T-cell (primary cell): ENCODE measurements at places on chromosomes 13 and 19. TPM values are rescaled to one million over a fixed set of nuclear protein-coding genes. Genes with fewer than 3 reads are reported as not detected.

The GPR108 gene
- 57.3 TPM for total RNA-seq

The SIGLEC9 gene
- total RNA-seq = 0.76 TPM

The CASP14 gene
- total RNA-seq = not detected

The KLK14 gene
- 0.42 TPM for total RNA-seq

The LYL1 gene
- 18.6 TPM for total RNA-seq

The ISYNA1 gene
- total RNA-seq = 55.0 TPM

The SERPINE3 gene
- not detected for total RNA-seq

The PLK5 gene
- not detected for total RNA-seq

The PROZ gene
- total RNA-seq = not detected

The KANK3 gene
- 4.4 TPM for total RNA-seq

The MIDN gene
- total RNA-seq = 57.9 TPM

The KXD1 gene
- total RNA-seq = 96.4 TPM

DNA sequence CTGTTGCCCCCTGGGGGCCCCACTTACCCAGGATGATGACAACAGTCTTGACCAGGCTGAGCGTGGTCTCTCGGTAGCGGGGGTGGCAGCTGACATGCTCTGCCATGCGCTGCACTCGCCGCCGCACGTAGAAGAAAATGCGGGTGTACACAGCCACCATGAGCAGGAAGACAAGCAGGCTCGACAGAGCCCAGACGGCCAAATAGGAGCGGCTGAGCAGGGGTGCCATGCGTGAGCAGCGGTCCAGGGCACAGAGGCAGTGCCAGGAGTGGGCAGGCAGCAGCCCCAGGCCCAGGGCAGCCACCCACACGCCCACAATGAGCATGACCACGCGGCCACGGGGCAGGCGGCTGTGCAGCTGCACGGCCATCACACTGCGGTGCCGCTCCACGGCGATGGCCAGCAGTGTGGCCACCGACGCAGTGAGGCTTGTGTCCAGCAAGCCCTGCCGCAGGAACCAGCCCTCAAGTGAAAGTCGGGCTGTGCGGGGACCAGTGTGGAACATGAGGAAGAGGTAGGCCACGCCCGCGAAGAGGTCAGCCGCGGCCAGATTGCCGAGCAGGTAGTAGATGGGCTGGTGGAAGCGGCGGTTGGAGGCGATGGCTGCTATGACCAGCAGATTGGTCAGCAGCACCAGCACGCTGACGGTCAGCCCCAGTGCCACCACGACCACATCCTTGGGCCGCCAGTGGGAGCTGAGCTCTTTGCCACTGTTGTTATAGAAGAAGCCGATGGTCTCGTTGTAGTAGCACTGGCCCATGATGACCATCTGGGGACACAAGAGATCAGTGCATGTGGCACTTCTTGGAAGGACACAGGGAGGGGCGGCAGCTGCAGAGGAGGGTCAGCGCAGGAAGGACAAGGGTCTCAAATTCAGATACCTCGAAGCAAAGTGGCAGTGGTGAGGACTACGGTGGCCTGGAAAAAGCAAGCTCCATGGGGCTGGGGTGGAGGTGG, 1.2 kb downstream of the LPAR2 start:
- no peak for DNase-seq
- peak overlapping the region; percentile 61 for H3K27ac ChIP-seq
- H3K36me3 ChIP-seq = no peaks in the 10 kb centered on the region

GRCh38 chr13:21668732-21669275, 2.1 kb upstream of the FGF9 start:
- H3K27ac ChIP-seq = no peak overlapping the region
- peak overlapping the region; percentile 73 for H3K4me3 ChIP-seq
- no peak for DNase-seq
- no peaks in the 10 kb centered on the region for H3K36me3 ChIP-seq
- peaks cover 20% of the 10 kb centered on the region for H3K4me1 ChIP-seq

DNA sequence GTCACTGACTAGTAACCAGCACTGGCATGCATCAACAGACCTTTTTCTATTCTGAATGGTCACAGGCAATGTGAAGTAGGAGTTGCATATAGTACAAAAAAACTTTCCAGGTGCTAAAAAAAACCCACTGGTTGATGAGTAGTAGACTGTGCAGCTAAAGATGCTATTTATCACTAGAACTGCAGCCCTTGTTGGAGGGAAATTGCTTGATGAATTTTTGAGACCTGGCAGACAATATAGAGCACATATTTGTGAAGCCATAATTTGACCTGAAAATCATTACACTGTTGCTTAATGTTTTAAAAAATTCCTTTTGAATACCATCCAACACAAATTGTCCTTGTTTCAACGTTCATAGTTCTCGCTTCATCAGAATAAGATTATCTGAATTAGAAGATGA, 441.0 kb downstream of the KLF12 start:
- peaks cover 5% of the 10 kb centered on the region for H3K36me3 ChIP-seq
- H3K27ac ChIP-seq = no peak overlapping the region
- no peak overlapping the region for H3K4me3 ChIP-seq
- DNase-seq = no peak

- no peak overlapping the region for H3K27ac ChIP-seq
- no peak overlapping the region for H3K4me3 ChIP-seq
- H3K27me3 ChIP-seq = no peaks in the 10 kb centered on the region
- no peaks in the 10 kb centered on the region for H3K4me1 ChIP-seq
- no peak for DNase-seq
Measured at GRCh38 chr19:16529466-16530144, 12.6 kb downstream of the CHERP start.

GRCh38 chr13:19726611-19727010, 56.1 kb downstream of the PSPC1 start:
- no peak overlapping the region for H3K27ac ChIP-seq
- H3K36me3 ChIP-seq = peaks cover 5% of the 10 kb centered on the region
- no peaks in the 10 kb centered on the region for H3K4me1 ChIP-seq
- no peak overlapping the region for H3K4me3 ChIP-seq
- no peaks in the 10 kb centered on the region for H3K27me3 ChIP-seq
- no peak for DNase-seq

DNA sequence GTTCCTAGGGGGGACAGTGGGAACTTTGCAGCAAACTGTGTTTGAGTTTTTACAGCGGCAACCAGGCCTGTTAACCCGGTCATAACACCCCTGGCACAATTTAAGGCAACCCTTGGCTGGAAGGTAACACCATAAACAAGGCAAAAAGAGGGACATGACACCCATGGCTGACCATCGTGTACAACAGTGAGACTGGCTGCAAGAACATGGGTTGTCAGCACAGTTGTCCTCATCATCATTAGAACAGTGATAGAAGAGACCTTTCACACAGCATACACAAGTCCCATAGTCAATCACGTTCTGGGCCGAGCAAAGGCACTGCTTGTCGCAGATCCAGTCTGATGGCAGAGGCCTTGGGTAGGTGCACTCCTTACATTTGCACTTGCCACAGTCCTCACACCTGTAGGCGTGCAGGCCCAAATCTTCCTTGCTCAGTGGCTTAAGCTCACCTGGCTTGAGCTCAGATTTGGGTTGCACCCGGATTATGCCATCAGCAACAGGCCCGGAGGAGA, 4.1 kb downstream of the SPRY2 start:
- no peak overlapping the region for H3K4me3 ChIP-seq
- H3K27ac ChIP-seq = no peak overlapping the region
- DNase-seq = no peak
- no peaks in the 10 kb centered on the region for H3K27me3 ChIP-seq

- H3K4me1 ChIP-seq = peaks cover 14% of the 10 kb centered on the region
- H3K36me3 ChIP-seq = no peaks in the 10 kb centered on the region
- DNase-seq = no peak
- H3K4me3 ChIP-seq = no peak overlapping the region
Measured at GRCh38 chr13:33744589-33745369, 73.2 kb upstream of the RFC3 start.

GRCh38 chr13:99980824-99981734, 505 bp upstream of the ZIC2 start:
- H3K36me3 ChIP-seq = no peaks in the 10 kb centered on the region
- peak overlapping the region; percentile 51 for H3K4me3 ChIP-seq
- H3K27ac ChIP-seq = no peak overlapping the region
- H3K4me1 ChIP-seq = peaks cover 58% of the 10 kb centered on the region
- DNase-seq = no peak

- peaks cover 40% of the 10 kb centered on the region for H3K4me1 ChIP-seq
- DNase-seq = no peak
- no peaks in the 10 kb centered on the region for H3K36me3 ChIP-seq
- peaks cover 8% of the 10 kb centered on the region for H3K27me3 ChIP-seq
- H3K27ac ChIP-seq = no peak overlapping the region
- H3K4me3 ChIP-seq = no peak overlapping the region
Measured at GRCh38 chr19:3673506-3674439, 26.5 kb downstream of the PIP5K1C start.

- H3K27ac ChIP-seq = no peak overlapping the region
- no peak overlapping the region for H3K4me3 ChIP-seq
- peaks cover 51% of the 10 kb centered on the region for H3K27me3 ChIP-seq
- H3K4me1 ChIP-seq = peaks cover 2% of the 10 kb centered on the region
- no peak for DNase-seq
Measured at GRCh38 chr19:57664269-57665127, 4.2 kb upstream of the ZSCAN4 start.

- no peaks in the 10 kb centered on the region for H3K36me3 ChIP-seq
- no peaks in the 10 kb centered on the region for H3K27me3 ChIP-seq
- DNase-seq = no peak
- peaks cover 8% of the 10 kb centered on the region for H3K4me1 ChIP-seq
Measured at GRCh38 chr13:112709825-112710783, 20.3 kb downstream of the ATP11A start.

DNA sequence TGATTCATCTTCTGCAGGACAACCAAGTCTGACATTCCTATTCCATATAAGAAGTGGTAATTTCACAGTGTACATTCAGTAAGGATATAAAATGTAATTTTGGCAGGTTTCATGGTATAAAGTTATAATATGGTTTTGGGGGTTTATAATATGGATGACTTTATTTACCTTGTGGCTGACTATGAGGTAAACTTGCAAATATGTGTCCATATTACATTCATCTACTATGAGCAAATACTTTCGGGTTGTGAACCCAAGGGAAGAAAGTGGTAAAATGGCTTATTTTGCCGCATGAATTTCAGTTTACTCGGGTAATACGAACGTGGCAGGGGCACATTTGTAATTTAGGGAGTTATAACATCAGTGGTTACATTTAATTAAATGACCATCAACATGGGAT, 86.7 kb upstream of the TNFSF11 start:
- H3K27me3 ChIP-seq = no peaks in the 10 kb centered on the region
- DNase-seq = no peak
- no peaks in the 10 kb centered on the region for H3K36me3 ChIP-seq
- H3K4me1 ChIP-seq = no peaks in the 10 kb centered on the region
- no peak overlapping the region for H3K4me3 ChIP-seq
- H3K27ac ChIP-seq = no peak overlapping the region

- H3K4me1 ChIP-seq = no peaks in the 10 kb centered on the region
- no peaks in the 10 kb centered on the region for H3K36me3 ChIP-seq
- peaks cover 8% of the 10 kb centered on the region for H3K27me3 ChIP-seq
- no peak overlapping the region for H3K4me3 ChIP-seq
- no peak overlapping the region for H3K27ac ChIP-seq
- no peak for DNase-seq
Measured at GRCh38 chr13:26517936-26518335, 39.5 kb upstream of the WASF3 start.

GRCh38 chr19:39133431-39134270, 8.1 kb downstream of the PAK4 start:
- no peaks in the 10 kb centered on the region for H3K27me3 ChIP-seq
- no peak for DNase-seq
- H3K36me3 ChIP-seq = no peaks in the 10 kb centered on the region
- H3K4me1 ChIP-seq = no peaks in the 10 kb centered on the region
- no peak overlapping the region for H3K4me3 ChIP-seq

DNA sequence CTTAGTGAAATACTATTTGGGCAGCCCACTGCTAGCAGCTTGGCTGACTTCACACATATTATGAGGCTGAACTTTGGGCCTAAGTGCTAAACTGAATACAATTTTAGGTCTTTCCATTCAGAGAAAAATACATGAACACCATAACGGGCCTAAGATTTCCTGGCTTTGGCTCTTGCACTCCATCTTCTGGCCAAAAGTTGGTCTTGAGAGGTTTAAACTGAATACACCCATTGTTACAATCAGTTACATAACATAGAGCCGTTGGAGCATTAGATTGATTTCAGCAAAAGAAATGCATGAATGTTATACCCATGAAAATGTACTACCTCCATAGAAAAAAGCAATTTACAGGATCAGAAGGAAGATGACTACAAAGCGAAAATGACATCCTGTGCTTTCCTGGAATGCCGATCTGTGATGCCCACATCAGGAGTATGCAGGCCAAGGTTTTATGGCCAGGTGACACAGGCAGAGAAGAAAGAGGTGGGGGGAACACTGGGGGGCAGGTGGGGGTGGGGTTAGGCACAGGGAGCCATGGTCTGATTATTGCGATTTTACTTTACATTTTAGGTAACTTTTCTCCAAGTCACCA, 11.1 kb upstream of the SHISA2 start:
- no peaks in the 10 kb centered on the region for H3K36me3 ChIP-seq
- H3K4me3 ChIP-seq = no peak overlapping the region
- no peak for DNase-seq
- H3K27me3 ChIP-seq = no peaks in the 10 kb centered on the region
- H3K4me1 ChIP-seq = no peaks in the 10 kb centered on the region

- no peaks in the 10 kb centered on the region for H3K36me3 ChIP-seq
- peaks cover 37% of the 10 kb centered on the region for H3K27me3 ChIP-seq
- H3K4me3 ChIP-seq = no peak overlapping the region
- no peak overlapping the region for H3K27ac ChIP-seq
- H3K4me1 ChIP-seq = no peaks in the 10 kb centered on the region
- DNase-seq = no peak
Measured at GRCh38 chr19:14786421-14786851, 8.1 kb upstream of the ADGRE2 start.

GRCh38 chr13:29935309-29935981, 85.0 kb upstream of the UBL3 start:
- no peaks in the 10 kb centered on the region for H3K36me3 ChIP-seq
- no peaks in the 10 kb centered on the region for H3K27me3 ChIP-seq
- peak overlapping the region; percentile 53 for H3K27ac ChIP-seq

DNA sequence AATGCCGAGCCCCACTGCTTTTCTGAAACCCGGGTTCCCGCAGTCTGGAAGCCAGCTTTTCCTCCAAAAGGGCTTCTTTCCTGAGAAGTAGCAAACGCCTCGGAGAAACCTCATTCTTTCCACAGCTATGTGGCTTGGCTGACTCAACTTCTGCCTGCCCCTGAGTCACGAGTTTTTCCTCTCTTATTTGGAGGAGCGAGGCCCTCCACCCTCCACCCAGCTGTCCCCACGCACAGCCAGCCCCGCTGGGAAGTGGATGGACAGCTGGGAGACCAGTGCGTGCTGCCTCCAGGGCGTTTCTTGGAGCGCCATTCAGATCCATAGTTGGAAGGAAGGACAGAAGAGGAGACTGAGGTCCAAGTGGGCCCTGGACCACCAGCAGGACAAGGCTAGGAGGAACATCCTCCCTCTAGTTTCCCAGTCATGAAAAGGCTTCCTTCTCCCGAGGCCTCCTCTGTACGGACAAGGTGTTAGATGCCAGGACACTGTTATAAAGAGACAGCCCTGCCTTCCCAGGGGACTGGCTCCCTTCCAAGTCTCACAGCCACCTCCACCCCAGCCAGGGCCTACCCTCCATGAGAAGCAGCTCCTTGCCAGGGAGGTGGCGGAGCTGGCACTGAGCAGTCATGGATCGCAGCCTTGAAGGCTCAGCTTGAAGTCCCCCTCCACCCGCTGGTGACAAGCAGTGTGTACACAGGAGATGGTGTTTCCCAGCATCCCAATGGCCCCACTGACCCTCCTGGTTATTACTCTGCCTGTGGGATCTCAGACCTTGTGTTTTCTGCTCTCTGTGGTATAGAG, 2.5 kb upstream of the PLEKHF1 start:
- H3K4me1 ChIP-seq = peaks cover 28% of the 10 kb centered on the region
- no peak overlapping the region for H3K4me3 ChIP-seq
- no peaks in the 10 kb centered on the region for H3K27me3 ChIP-seq
- H3K36me3 ChIP-seq = no peaks in the 10 kb centered on the region

- peaks cover 62% of the 10 kb centered on the region for H3K4me1 ChIP-seq
- no peak overlapping the region for H3K4me3 ChIP-seq
- no peak for DNase-seq
- H3K27me3 ChIP-seq = no peaks in the 10 kb centered on the region
- no peaks in the 10 kb centered on the region for H3K36me3 ChIP-seq
Measured at GRCh38 chr13:40597735-40598365, 68.6 kb downstream of the FOXO1 start.
